ENCODE measurements at places on chromosomes 2 and 18.

- DNase-seq = no peak
Observed at GRCh38 chr2:194095359-194095758, 1561.7 kb upstream of the SLC39A10 start.

- DNase-seq = peak; percentile 45
Observed at GRCh38 chr18:75209129-75209950, at the start of gene PTGR3. Gene PTGR3, minus strand, starts transcription at chr18:75209139. Its CDS starts 81 bp downstream, at chr18:75209058.

DNA sequence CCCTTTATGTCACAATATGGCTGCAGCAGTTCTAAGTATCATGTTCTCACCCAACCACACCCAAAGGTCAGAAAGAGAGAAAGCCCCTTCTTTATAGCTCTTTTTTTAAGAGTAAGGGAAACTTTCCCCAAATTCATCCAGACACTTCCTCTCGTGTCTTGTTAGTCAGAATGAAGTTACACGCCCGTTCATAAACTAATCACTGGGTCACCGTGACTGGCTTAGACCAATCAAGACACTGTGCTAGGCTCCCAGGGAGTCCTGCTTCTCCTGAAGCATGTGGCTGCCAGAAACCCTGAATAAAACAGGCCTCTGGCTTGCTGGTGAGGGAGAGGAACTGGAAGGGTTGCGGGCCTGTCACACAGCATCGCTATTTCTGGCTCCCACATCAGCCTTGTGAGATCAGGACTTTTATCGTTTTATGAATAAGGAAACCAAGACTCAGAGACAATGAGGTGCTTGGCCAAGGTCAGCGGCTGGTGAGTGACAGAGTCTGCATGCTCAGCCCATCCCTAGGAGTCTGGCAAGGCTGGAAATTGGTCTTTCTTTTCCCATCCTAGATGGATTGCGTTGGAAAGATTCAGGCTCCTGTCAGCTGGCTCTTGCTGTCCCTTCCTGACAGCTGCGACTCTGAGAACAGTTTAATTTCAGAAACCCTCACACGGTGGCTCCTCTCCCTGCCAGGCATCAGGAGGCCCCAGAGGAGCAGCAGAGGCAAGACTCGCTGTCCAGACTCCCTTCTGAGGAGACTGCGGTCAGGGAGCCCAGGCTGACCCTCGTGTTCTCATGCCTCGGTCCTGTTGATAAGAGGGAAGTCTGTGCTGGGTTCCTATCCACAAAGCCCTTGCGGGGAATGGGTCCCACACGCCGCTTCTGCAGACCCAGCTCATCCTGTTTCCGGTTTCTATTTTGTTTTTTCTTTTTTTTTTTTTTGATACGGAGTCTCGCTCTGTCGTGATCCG, 104.5 kb upstream of the TAF1B start:
- DNase-seq = no peak

DNA sequence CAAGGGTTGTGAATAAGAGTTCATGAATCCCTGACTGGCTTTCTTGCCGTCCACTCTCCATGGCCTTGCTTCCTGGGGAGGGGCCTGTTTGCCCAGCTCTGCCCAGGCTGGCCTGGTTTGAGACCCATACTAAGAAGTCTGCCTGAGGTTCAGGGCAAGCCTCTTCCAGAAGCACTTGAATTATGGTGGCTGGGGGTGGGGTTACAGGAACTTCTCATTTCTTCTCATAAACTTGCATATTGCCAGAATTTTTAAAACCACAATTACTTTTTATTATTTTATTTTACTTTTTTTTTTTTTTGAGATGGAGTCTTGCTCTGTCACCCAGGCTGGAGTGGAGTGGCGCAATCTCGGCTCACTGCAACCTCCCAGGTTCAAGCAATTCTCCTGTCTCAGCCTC, 42.0 kb downstream of the GORASP2 start:
- no peak for DNase-seq
